ENCODE measurements at places on chromosomes 16 and 17.

DNA sequence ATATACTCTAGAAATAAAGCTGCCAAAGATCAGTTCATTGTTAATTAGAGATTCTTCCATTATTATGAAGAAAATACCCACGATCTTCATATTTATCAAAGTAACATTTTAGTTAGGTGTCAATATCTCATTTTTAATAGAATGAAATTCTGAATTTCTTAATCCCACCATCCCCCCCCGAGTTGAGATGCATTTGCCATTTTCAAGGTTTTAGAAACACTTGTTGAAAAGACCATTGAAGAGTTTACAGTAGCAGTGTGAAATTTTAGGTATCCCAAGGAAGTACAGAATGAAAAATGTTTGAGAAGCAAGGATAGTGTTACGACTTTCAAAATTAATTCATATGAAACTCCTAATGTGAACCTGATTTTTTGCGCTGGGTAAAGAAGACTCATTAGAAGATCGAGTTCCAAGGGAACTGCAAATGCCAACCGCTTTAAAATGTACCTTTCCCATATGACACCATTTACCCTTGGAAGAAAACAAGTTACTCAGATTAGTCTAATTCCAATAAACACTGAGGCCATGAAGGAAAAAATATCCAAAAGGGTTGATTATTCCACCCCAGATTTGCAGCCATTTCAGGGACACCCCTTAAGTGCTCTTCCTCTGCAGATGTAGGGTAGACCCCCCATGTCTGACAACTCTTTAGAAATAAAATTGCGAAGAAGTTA is 731 bp downstream of the IKZF3 start:
- DNase-seq = no peak

- DNase-seq = no peak
Observed at GRCh38 chr17:78946631-78947030, 21.4 kb upstream of the TIMP2 start.

GRCh38 chr17:34991606-34992005 is 11.3 kb downstream of the LIG3 start:
- DNase-seq = no peak

DNA sequence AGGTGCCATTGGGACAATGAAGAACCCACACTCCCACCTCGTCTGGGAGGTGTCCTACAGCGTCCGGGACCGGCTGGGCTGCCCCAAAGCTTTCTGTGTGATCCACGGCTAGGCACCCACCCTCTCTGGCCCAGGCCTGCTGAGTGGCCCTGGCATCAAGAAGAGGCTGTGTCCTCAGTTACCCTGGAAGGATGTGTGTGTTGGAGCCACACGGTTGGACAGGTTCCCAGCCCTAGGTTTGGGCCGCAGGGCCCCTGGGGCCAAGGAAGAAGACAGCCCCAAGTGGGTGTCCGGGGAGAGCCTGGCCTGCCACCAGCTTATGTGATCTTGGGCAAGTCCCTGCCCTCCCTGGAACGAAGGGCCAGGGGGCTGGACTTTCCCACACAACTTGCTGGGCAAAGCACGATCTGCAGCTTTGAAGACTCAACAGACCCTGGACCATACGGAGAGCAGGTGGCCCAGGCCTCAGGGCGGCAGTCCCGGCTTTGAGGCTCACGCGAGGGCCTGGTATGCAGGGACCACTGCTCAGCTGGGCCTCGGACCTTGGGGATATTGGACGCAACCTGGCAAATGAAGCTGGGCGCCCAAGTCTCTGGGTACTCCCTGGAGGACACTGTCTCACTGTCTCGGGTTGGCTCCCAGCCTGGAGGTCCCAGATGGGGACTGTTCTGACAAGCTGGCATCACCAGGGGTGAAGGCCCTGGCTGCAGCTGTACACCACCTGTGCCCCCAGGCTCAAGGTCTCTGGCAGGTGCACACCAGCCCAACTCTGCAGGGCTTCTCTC is 17.5 kb downstream of the MYBBP1A start:
- no peak for DNase-seq

DNA sequence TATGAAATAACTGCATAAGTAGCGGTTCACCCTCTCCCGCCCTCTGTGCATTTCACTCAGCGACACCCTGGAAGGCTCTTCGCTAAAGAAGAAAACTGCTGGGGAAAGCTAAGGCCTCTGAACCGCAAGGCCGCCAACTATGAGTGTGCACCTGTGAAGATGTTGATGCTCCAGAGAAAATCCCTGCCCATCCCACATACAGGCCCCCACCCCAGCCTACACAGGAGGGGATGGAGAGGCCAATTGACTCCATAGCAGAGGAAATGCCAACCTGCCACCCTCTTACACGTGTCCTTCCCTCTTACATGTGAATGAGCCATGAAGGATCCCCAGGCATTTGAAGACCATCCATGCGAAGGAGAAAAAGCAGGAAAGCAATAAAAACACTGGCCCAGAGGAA is 104.8 kb downstream of the MGAT5B start:
- no peak for DNase-seq

DNA sequence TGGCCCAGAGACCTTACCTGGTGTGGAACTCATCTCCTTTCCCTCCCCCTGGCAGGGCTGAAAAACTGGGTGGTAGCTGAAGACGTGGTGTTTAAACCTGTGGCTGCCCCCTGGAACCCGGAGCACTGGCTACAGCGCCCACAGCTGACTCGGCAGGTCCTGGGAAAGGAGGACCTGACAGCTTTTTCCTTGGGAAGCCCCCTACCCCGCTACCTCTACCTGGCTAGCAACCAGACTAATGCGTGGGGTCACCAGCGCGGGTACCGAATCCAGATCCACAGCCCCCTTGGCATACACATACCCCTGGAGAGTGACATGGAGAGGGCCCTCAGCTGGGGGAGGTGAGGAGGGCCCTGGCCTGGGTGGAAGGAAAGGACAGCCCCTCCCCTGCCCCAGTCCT is 2.0 kb upstream of the AOC3 start:
- no peak for DNase-seq

GRCh38 chr17:77322514-77323412 is 182.0 kb downstream of the SEC14L1 start:
- DNase-seq = no peak
